Stimulated activated CD4-positive, alpha-beta T cell treated with anti-CD3 and anti-CD28 coated beads, Interleukin-15, amount 100 ng/mL, for 24 hours (primary cell): ENCODE measurements at places on chromosomes 12 and 14.
A peak's percentile ranks its signal among the peaks of the same experiment; 100 is the strongest.

DNA sequence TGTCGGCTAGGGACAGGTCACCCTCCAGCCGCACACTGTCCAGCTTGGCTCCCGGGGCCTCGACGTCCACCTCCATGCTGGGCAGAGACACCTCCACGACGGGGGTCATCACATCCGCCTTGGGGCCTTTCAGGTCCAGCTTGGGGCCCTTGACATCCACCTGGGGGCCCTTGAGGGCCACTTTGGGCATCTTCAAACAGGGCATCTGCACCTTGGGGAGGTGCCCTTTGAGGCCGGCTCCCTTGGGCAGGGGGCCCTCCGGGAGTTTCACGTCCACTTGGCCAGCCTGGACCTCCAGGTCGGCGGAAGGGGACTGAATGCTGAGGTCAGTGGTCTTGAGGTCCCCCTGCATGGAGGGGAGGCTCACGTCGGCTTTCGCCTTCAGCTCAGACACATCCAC lies 17.9 kb downstream of the PLD4 start:
- DNase-seq = no peak

GRCh38 chr12:112482733-112483132 lies 64.0 kb downstream of the PTPN11 start:
- no peak for DNase-seq

- DNase-seq = no peak
Observed at GRCh38 chr12:20426191-20426590, 57.9 kb downstream of the PDE3A start.

DNA sequence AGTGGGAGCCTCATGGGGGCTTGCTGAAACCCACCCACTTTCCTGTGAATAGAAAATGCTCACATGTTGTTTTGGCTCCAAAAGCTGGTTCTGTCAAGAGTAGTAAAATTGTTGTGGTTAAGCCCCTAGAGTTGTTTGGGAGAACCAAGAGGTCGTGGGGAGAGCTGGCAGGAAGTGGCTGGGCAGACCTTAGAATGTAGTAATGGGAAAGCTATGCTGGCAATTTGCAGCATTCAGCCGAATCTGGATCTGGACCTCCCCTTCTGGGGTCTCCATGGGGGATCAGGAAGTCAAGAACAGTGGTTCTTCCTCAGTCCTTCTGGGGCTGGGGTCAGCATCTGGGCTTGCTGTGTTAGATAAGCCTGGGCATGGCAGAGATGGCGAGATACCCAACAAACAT lies 150.6 kb upstream of the TBX3 start:
- no peak for DNase-seq

- no peak for DNase-seq
Observed at GRCh38 chr12:48340943-48341342, 9.8 kb downstream of the ZNF641 start.

DNA sequence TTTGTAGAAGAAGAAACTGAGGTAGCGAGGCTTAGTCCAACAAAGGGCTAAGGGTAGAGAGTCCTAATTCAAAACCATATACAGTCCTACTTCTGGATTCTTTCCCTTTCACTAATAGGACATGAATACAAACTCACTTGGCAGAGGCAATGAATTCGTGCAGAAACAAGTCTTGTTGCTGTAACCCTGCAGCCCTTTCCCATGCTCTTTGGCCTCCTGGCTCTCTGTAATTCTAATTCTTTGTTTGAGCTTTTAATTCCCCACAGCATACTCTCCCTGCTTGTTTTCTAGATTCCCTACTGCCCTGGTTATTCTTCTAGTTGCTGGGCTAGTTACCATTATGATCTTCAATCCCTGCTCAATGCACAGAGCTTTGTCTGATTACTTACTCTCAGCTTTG lies 381.4 kb downstream of the ETNK1 start:
- no peak for DNase-seq

DNA sequence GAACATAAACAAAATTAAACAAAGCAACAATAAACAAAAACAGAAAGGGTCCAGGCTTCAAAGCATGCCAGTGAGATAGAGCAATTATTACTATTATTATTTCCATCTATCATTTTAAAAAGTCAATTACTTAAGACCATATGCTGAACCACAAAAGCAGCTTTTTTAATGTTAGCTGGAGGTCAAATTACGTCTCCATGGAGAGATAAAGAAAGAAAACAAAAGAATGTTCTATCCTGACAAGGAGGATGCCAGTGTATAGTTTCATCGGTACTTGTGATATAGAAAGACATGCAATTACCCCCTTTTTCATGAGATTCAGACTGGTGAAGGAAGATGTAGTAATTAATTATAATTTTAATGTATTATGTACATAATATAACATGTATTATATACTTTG lies 81.6 kb upstream of the DCN start:
- no peak for DNase-seq

- DNase-seq = no peak
Observed at GRCh38 chr12:92978607-92979006, 49.5 kb upstream of the EEA1 start.

DNA sequence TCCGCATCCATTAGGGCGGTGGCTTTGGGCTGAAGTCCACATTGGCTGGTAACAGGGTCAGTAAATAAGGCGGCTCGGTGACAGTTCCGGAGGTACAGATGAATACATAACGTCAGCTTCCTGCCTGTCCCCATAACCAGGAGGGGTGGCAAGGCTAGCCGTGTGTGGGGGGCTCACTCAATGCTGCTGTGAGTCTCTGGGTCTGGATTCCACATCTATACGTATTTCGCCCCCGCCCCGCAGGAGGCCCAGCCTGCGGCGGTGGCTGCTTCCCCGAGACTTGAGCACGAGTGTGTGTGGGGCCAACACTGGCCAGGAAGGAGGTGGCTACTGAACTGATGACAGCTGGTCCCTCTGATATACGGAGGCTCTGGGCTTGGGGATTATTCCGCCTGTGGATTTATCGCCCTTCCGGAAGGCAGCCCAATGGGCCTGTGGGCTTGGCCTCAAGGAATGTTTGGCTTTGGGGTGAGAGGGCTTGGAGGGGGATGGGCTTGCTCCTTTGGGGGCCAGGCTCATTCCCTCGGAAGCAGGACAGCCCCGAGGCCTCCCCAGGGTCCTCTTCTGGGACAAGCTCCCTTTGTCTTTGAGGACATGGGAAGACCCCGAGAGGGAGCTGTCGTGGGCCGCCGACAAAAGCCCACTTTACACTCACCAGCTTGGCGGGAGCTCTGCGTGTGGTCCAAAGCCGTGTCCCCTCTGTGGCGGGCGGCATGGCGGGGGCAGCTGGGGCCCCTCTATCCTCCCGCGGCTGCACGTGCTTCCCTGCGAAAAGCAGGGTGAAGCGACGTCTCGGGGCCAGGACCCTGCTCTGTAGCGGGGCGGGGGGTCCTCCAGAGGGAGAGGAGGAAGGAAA lies 82.1 kb downstream of the KIF26A start:
- DNase-seq = no peak

- peak; percentile 42 for DNase-seq
Observed at GRCh38 chr14:68628605-68629310, 164.1 kb downstream of the ZFP36L1 start.

GRCh38 chr12:89346741-89347324 lies 5.5 kb downstream of the DUSP6 start:
- no peak for DNase-seq

- DNase-seq = no peak
Observed at GRCh38 chr12:61566183-61566582, 694.0 kb upstream of the USP15 start.

GRCh38 chr12:5748027-5748426 lies 197.0 kb downstream of the ANO2 start:
- DNase-seq = no peak

DNA sequence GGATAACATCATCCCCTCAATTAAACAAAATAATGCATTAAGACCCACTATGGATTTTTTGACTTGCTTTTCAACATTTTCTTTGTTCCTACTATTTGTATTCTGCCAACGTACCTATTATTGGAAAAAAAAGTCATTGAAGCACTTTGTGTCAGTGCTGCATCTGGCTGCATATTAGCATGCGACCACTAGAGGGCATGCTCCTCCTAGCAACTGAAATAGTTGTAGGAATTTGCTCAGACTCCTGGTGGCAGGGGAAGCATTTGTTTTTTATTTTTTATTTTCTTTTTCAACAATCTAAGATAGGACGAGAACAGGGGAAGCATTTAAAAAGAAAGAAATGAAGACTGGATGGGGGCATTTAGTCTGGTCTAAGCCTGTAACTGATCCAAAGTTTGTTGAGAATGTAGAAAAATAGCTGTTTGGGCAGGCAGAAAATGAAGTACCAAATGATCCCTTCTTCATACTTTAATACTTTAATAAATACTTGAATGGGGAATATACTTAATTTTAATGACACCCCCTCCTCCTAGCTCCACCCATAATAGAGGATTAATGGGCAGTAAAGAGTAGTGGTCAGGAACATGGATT lies 14.5 kb upstream of the CLEC4A start:
- peak; percentile 85 for DNase-seq

DNA sequence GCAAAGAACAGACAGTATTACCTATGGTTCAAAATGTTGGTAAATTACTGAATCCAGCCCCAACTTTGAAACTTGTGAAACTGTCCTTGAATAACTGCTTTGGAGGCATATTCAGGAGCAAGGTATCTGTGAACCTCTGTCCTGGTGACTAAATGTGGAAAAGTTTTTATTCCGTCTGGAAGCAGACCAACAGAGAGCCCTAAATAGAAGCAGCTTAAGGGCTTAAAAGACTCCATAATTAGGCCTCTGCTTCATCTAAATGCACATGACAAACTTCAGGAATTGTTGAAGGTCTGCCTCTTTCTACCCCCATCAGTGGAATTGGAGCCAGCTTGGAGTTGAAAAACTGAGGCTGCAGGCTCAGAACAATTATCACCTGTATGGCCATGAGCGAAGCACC lies 276.5 kb downstream of the KCNH5 start:
- no peak for DNase-seq

DNA sequence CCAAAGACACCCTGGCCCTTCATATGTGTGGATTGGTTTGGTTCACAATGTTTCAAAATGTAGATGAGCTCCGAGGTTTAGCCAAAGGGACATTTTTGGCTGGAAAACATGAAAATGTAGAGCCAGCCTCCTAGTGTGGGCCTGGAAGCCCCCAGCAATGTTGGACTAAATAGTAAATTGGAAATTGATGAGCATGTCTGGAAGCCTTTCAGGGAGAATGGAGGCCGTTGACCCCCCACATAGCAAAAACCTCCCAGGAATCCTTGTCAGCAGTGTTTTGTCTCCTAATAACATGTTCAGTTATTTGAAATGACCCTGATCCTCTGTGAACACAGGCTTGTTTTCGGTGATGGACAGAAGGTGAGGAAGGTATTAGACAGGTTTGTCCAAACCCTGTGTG lies 65.1 kb upstream of the TBX3 start:
- no peak for DNase-seq

- DNase-seq = no peak
Observed at GRCh38 chr14:90191154-90191553, 65.2 kb upstream of the PSMC1 start.

DNA sequence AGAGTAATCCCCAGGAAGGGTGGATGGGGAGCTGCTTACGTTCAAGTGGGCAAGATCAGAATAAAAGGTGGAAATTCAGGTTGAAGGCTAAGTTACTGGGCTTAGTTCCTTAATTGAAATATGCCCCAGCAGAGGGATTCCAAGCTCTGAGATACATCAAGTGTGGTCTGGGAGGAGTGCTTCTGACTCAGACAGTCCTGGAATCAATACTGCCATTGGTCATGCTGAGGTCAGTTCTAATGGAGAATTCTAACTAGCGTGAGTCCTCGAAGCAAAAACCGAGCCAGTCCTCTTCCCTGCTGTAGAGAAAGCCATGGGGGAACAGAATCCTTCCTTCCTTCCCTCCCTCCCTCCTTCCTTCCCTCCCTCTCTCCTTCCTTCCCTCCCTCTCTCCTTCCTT lies 39.9 kb downstream of the NOS1 start:
- no peak for DNase-seq

DNA sequence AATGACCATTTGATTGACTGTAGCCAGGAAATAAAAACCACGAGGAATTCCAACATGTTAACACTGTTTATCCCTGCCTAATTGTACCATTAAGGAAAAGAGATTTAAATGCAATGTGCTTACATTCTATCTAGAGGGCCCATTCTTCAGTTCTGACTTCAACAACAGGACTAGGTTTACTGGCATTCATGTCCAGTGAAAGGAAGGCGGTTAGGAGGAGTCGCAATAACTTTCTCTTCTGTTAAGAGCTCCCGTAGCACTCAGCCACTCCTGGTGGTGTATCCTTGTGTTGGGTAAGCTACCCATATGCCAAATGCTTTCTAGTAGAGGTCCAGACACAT lies 154.7 kb downstream of the STXBP6 start:
- DNase-seq = no peak

GRCh38 chr12:119207063-119207560 lies 28.4 kb downstream of the HSPB8 start:
- DNase-seq = no peak

- no peak for DNase-seq
Observed at GRCh38 chr14:74951443-74952179, 3.8 kb downstream of the PGF start.

- DNase-seq = no peak
Observed at GRCh38 chr12:28827861-28828260, 321.2 kb upstream of the FAR2 start.

DNA sequence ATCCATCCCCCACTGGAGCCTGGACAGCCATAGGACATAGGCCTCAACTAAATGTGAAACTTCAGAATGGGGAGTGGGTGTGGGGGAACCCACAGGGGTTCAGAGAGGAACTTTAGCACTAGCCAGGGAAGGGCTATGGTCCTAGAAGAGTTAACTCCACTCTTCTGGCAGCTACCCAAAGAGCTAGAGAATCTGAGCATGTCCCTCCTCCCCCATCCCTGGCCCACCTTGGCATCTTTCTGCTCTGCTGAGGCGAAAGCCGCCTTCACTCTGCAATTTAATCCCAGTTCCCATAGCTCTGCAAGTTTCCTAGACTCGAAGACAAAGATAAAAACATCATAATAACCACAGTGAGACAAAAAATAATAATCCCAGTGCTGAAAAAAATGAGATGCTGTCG lies 214.7 kb upstream of the RTL1 start:
- no peak for DNase-seq

DNA sequence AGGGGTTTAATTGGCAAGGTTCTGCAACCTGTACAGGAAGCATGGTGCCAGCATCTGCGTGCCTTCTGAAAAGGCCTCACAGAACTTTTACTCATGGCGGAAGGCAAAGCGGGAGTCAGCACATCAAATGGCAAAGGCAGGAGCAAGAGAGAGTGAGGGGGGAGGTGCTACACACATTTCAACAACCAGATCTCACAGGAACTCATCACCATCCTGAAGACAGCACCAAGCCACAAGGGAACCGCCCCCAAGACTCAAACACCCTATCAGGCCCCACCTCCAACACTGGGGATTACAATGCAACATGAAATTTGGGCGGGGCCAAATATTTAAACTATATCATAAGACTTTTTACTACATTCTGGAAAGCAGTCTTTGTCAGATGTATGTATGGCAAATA lies 38.0 kb upstream of the FKBP4 start:
- no peak for DNase-seq

- no peak for DNase-seq
Observed at GRCh38 chr12:102680304-102680703, 199.9 kb upstream of the IGF1 start.
